Spleen (tissue), 13 donors: ENCODE measurements at places on chromosomes 5 and 9. TPM values are rescaled to one million over a fixed set of nuclear protein-coding genes. Genes with fewer than 3 reads are reported as not detected.

Gene FGF1
- 12.9 TPM for total RNA-seq

Gene AK8
- total RNA-seq = 0.94 TPM

Gene GRXCR2
- not detected for total RNA-seq

Gene TLE1
- total RNA-seq = 69.3 TPM

Gene PCDHB14
- total RNA-seq = 5.9 TPM

Gene TMEM252
- total RNA-seq = not detected
